Chondrocyte (in vitro differentiated cells): ENCODE measurements at places on chromosomes 2 and 18. TPM values are rescaled to one million over a fixed set of nuclear protein-coding genes. Genes with fewer than 3 reads are reported as not detected.

- DNase-seq = no peak
Observed at GRCh38 chr2:113281910-113282746, 3.4 kb upstream of the PAX8 start.

DNA sequence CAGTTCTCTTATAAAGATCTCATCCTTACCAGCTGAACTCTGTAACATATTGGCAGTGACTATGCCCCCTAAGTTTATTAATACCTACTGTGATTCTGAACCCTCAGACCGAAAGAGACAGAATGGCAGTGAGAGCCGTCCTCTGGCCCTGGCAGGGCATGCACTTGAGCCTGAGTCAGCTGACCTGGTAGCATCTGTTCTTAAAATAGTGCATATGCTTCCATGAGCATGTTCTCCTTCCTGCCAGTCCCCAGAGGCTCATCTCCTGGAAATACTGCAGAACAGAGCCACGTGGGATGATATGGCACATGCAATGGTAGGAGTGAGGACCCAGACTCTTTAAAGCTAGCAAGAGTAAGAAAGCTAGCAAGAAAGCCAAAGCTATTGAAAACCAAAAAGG, 59.0 kb downstream of the RASGRP3 start:
- no peak for DNase-seq

- DNase-seq = peak; percentile 95
Observed at GRCh38 chr2:27890146-27890923, at the start of the genes BABAM2 and RBKS. BABAM2 (plus strand) TSS chr2:27890729; CDS start chr2:27894557, 3,828 bp downstream. RBKS (minus strand) TSS chr2:27890387; CDS start chr2:27890345, 42 bp downstream.

DNA sequence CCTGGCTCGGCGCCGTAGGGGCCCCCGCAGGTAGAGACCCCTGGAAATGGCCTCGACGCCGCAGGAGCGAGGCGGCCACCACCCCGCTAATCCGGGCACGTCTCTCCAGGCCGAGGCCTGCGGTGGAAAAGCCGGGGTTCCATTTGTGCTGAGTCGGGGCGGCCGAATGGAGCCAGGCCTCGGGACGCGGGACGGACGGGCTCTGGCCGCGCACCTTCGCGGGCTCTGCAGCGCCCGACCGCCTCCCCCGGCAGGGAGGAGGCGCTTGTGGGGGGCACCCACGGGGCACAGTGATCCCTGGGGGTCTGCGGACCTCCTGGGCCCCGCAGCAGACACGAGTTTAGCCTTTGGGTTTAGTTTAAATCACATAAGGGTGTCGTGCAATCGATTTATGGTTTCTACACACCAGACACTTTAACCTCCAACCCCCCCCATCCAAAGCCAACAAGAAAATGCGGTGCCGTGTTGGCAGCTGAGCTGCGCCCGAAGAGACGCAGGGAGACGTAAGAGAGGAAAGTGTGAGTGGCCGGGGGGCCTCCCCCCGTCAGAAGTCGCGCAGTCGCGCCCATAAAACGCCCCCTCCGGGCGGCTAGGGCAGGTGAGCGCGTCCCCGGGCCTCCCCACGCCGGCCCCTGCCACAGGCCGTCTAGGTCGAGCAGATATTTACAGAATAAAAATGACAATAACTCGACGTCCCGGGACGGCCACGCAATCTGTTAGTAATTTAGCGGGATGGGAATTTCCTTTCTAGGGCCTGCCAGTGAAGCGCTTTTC, 1.0 kb upstream of the NFATC1 start:
- peak; percentile 87 for DNase-seq

GRCh38 chr2:61196671-61197070, 34.7 kb downstream of the C2orf74 start:
- DNase-seq = no peak

GRCh38 chr2:172409042-172409441, 18.3 kb upstream of the ITGA6 start:
- DNase-seq = no peak

GRCh38 chr2:72271766-72272641, 124.3 kb upstream of the CYP26B1 start:
- no peak for DNase-seq

DNA sequence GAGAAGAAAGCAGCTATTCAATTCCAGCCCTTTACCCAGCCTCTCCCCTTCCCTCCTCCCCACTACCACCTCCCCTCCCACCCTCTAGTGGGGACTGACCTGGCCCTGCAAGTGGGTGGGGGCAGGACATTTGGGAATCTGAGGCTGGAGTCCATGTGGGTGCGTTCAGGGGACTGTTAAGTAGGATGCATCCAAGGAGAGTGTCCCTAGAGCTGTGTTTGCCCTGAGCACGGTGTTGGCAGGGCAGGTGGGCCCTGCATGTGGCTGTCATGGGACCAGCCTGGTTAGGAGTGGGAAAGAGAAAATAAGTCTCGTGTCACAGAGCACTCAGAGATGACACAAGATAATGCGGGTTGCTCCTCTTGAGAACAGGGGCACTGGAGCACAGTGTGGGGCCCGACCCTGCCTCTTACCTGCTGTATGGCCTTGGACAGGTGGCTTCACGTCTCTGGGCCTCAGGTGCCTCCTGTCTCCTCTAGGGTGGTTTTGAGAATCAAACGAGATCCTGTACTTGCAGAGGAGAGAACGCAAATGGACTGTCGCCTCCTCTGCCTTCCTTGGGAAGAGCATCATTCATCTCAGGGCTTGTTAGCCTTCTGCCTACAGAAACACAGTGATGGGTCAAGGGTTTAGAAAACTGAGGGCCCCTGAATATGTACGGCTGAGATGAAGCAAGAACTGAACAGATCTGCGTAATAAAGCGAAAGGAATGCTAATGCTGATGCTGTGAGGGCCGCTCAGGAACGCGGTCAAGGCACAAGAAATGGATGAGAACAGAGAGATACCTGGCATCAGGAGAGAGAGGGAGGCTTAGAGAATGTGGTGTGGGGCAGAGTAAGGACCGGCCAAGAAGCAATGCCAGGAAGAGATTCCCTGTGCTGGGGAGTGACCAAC, 187.7 kb upstream of the HAAO start:
- peak; percentile 44 for DNase-seq

- DNase-seq = no peak
Observed at GRCh38 chr18:911486-911885, 6.8 kb downstream of the ADCYAP1 start.

GRCh38 chr2:176083796-176084261, at the start of gene EVX2:
EVX2 (minus strand) TSS chr2:176083962; CDS start chr2:176083776, 186 bp downstream.
- DNase-seq = no peak

DNA sequence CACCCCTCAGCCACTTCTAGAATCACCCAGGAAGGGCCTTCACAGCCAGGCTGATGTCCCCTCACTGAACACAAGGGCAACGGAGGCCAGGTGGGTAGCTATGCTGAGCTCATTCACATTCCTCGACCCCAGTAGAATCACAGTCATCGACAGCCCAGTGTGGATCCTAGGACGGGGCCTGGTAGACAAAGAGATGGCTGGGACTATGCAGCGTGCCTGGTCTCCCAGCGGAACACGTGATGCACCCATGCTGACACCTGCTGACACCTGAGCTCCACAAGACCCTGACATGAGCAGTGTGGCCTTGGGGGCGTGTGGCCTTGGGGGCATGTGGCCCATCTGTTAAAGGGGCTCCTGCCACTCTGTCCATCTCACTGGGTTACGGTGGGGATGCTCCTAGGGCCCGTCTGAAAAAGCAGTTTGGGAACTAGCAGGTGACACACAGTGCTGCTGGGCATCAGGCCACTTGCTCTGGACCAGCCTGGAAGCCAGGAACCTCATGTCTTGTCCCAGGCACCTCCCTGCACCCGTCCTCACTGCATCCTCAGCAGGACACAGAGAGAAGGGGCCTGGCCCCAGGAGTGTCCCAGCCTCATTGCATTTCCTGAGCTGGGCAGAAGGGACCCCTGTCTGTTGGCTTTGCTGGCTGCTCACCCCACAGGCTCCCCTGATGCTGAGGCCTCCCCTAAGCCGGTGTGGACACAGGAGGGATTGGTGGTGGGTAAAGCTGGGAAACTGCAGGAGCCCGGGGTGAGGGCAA, 9.7 kb downstream of the ECEL1 start:
- peak; percentile 57 for DNase-seq

DNA sequence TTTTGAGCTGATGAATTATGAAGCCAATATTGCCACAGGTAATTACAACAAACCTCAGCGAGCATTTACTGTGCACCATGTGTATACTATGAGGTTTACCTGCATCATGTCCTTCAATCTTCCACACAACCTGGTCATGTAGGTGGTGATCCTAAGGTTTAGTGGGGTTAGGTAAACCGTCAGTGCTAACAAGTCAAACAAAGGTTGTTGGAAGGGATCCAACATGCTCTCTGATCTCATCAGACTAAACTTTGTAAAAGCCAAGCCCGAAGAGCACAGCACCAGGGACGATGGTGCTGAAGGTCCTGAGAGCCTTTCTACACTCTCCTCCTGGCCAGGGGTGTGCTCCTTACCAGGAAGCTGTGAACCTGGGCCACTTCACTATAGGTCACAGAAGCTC, 29.4 kb downstream of the SH3YL1 start:
- DNase-seq = no peak

GRCh38 chr18:53772293-53772692, 452.2 kb downstream of the MBD2 start:
- no peak for DNase-seq

GRCh38 chr2:120017201-120017600, 4.3 kb downstream of the EPB41L5 start:
- no peak for DNase-seq

- no peak for DNase-seq
Observed at GRCh38 chr2:62536873-62537547, 31.0 kb upstream of the TMEM17 start.

DNA sequence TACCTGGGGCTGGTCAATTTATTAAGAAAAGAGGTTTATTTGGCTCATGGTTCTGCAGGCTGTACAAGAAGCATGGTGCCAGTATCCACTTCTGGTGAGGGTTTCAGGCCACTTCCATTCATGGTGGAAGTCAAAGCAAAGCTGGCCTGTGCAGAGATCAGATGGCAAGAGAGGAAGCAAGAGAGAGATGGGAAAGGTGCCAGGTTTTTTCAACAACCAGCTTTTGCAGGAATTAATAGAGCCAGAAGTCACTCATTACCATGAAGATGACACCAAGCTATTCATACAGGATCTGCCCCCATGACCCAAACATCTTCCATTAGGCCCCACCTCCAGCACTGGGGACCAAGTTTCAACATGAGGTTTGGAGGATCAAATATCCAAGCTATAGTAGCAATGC, 56.8 kb upstream of the ST3GAL5 start:
- DNase-seq = no peak

DNA sequence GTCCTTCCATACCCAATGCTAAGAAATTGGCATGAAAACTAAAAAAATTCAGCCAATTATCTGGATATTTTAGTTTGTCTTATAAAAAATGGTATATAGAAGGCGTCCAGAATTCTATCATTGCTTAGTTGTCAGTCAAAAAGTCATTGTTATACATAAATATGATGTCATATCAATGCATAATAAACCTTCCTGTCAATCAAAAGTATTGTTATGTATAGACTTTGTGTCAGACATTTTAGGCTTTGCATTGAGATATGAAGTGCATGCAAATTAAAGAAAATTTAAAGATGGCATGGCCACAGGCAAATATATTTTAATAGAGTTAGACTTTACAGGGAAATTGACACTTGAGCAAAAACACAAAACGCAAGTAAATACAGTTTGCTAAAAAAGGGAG, 173.4 kb upstream of the FANCL start:
- no peak for DNase-seq

GRCh38 chr2:170214309-170214948, 36.5 kb downstream of the MYO3B start:
- no peak for DNase-seq

- no peak for DNase-seq
Observed at GRCh38 chr2:54760310-54760709, 36.8 kb downstream of the EML6 start.

GCKR gene
- total RNA-seq = 0.21 TPM in 1 of 3 replicates, not detected in the others

MREG gene
- 1.8 to 4.5 TPM (median 2.7 TPM) in 3 replicates for total RNA-seq

NT5DC4 gene
- total RNA-seq = not detected in 3 replicates

LBX2 gene
- total RNA-seq = 0.90 to 2.3 TPM (median 1.3 TPM) in 3 replicates

MLPH gene
- total RNA-seq = 3.7 to 6.1 TPM (median 5.6 TPM) in 3 replicates
